GM12865 (cell line): ENCODE measurements at places on chromosomes 16 and 17.

- no peak for DNase-seq
Measured at GRCh38 chr17:44749076-44749979, 9.5 kb upstream of the ADAM11 start.

- DNase-seq: no peak
Measured at GRCh38 chr17:48575066-48575582, 3.0 kb downstream of the HOXB4 start.

DNA sequence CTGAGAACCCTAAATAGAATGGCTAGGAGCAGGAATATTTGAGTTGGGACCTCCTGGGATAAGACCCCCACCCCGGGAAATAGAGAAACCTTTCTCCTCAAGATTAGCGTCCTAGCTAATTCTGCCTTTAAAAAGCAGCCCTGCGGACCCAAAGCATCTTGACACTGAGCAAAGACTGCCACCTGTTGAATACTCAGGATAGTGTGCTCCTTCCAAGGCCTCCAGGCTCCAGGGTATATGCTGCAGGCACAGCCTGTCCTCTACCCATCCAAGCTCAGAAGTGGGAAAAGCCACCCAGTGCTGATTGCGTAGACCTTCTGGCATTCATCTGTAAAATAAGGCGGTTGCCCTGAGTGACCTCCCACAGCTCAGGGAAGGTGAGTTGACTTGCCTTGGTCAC, 456.2 kb upstream of the DYNLRB2 start:
- peak; percentile 21 for DNase-seq

DNA sequence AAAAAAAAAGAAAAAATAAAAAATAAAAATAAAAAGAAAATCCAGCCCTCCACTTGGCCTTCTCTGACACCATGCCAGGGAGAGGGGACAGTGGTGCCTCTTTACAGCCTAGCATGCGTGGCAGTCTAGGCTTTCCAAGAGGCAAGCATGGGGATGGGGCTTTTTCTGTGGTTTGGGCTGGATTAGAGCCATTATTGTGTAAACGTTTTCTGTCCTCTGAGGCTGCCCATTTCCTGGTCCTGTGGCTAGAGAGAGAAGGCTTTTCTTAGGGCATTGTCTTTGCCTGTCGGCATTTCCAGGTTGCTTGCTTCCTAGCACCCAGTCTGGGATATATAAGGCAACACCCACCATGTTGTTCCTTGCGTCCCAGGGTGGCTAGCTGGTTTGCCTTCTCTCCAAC, 2.7 kb upstream of the DHRS7B start:
- DNase-seq: peak; percentile 22

GRCh38 chr17:75144816-75145512, 9.3 kb downstream of the JPT1 start:
- DNase-seq: no peak

DNA sequence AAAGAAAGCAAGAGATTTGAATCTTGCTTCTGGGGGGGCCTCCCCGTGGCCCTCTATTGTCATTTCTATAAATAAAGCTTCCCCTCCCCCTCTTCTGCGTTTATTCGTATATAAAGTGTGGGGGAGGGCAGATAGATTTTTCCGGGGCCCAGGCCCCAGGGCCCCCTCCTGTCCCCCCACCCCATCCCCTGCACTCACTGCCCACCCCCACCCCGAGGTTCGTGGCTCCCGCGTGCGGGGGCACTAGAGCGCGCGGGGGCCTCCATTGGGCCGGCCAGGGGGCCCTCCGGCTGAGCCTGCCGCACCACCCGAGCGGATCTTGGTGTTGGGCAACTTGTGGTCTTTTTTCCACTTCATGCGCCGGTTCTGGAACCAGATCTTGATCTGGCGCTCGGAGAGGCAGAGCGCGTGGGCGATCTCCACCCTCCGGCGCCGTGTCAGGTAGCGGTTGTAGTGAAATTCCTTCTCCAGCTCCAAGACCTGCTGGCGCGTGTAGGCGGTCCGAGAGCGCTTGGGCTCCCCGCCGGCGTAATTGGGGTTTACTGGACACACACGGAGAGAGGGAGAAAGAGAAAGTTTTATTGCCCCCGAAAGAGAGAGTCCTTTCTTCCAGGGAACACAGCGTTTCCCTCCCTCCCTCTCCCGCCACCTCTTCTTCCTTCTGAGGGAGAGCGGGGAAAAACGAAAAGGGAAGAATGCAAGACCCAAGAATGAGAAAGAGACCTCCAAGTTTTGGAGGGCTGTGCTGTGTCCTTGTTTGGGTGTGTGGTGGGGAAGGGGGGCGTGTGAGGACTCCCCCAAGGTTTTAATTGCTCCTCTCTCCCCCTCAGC, 1.5 kb downstream of the HOXB4 start:
- no peak for DNase-seq
